ENCODE measurements at places on chromosomes 16 and 17.
A peak's percentile ranks its signal among the peaks of the same experiment; 100 is the strongest.

DNA sequence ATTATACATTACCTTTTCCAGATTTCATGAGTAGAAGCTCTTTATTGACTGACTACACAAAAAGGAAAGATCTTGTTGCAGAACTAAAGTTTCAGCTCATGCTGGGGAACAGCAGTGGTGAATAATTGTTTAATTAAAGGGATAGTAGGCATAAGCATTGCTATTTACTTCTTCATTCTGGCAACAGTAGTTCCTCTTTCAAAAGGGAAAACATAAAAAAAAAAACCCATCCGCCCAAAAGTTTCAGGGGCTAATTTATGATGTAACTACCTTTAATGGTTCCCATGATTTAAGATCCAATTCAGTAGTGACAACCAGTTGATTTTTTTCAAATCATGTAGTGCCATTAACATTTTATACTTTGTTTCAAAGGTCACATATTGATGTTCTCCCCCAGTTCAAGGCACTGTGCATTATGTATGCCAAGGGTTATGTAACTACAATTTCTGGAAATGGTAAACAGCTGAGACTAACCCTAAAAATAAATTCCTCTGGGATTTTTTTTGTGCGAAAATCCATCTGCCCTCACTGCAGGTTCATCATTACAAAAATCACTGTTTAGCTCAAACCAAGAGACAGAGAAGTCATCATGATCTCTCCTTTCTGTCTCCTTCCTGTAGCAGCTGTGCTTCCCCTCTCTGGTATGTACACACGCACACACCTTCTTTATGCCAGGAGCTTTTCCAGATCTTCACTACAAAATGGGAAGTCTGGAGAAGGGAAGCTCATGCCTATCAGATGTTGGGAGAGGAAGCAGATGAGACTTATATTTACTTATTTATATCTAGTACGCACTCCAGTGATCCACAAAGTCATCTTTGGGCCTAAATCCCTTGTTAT is 2.2 kb upstream of the PHLPP2 start:
- no peak for DNase-seq

- no peak for DNase-seq
Observed at GRCh38 chr16:85216522-85217375, 104.5 kb upstream of the CIBAR2 start.

GRCh38 chr17:751269-752001 is 629 bp downstream of the GEMIN4 start:
- DNase-seq = no peak

GRCh38 chr17:14748036-14748710 is 447.3 kb downstream of the HS3ST3B1 start:
- DNase-seq = no peak

DNA sequence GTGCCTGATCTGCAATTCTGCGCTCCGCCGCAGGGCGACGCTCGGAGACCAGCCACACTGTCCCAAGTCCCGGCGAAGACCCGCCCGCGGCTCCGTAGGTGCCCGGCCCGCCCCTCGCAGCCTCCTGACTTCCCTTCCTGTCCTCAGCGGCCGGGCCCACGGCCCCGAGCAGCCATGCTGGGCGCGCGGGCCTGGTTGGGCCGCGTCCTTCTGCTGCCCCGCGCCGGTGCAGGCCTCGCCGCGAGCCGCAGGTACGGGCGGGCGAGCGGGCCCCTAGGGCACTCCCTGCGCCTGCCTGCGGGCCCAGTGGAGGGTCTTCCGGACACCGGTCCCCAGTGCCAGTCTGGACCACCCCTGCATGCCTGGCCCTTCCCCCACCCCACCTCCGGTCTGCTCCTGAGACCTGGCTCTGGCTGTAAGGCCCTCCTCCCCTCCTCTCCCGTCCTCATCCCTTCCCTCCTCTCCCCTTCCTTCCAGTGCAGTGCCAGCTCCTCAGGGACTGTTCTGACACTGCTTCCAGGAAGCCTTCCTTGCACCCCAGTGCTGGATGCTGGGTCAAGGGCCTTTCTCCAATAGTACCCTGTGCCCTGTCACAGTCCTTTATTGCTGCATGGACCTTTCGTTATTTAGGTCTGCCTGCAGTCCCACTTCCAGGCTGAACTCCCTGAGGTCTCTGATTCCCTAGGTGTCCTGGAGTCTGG is at the start of gene SPATA20:
Gene SPATA20, plus strand, starts transcription at position 140 of the 701 bp plus-strand sequence. Its CDS starts 35 bp downstream, at position 175.
- peak; percentile 84 for DNase-seq

- DNase-seq = no peak
Observed at GRCh38 chr17:27475070-27475673, 18.9 kb downstream of the KSR1 start.

DNA sequence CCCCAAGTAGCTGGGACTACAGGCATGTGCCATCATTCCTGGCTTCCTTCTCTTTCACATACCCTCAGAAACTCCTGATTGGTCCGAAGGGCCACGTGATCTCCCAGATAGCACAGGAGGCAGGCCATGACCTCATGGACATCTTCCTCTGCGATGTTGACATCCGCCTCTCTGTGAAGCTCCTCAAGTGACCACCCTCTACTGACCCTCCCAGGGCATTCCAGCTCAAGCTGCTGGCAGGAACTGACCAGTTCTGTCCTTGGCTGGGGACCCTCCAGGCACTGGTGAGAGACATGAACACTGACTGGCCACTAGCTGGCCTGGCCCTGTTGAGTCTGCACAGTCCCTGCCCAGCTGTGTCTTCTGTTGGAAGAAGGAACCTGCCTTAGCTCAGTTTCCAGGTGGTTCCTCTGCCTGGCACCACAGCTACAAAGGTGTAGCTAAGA is 5.6 kb downstream of the ERAL1 start:
- no peak for DNase-seq

Measured in NCI-H526 (cell line).